ENCODE measurements at places on chromosomes 4 and X.

- DNase-seq = no peak
Measured at GRCh38 chrX:23838953-23839352, 56.0 kb downstream of the SAT1 start.

GRCh38 chr4:181504924-181505323 lies 738.3 kb upstream of the TENM3 start:
- no peak for DNase-seq

DNA sequence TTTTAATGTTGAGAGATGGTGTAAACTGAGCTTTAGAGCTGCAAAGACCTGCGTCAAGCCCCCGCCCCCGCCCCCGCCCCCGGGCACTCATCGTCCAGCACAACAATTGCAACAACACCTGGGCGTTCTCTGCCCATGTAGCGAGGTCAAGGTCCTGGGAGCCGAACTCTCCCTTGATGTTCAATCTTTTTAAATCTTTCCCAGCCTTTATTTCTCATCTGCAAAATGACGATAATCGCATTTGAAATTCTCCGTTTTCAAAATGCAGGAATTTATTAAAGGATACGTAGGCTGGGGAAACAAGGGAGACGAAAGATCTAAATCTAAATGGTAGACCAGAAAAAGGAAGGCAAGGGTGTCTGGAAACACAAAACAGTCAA lies 648 bp upstream of the MSMO1 start:
- peak; percentile 20 for DNase-seq

- no peak for DNase-seq
Measured at GRCh38 chrX:123361371-123361770, 177.3 kb downstream of the GRIA3 start.

- no peak for DNase-seq
Measured at GRCh38 chr4:39464886-39465501, 6.1 kb downstream of the LIAS start.

- DNase-seq = no peak
Measured at GRCh38 chrX:154988719-154989118, 33.8 kb downstream of the F8 start.

GRCh38 chr4:121143131-121143530 lies 21.0 kb downstream of the TNIP3 start:
- no peak for DNase-seq

DNA sequence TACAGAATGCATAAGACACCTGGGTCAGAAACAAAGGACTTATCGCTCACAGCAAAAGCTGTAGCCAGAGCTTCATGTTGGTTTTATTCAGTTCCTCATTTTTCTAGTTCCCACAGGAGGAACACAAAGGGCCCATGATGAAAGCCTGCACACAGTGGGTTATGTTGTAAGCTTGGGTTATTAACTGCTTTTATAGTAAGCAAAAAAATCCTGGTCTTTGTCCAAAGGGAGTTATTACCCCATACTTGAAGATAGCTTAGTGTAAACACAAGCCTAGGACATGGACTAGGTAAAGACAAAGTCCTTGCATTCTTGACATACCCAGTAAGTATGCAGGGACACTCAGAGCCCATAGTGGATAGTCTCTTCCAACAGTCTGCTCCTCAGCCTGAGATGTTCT lies 11.7 kb downstream of the BBS12 start:
- DNase-seq = no peak

GRCh38 chr4:185096032-185096653 lies 46.9 kb upstream of the SLC25A4 start:
- peak; percentile 35 for DNase-seq

DNA sequence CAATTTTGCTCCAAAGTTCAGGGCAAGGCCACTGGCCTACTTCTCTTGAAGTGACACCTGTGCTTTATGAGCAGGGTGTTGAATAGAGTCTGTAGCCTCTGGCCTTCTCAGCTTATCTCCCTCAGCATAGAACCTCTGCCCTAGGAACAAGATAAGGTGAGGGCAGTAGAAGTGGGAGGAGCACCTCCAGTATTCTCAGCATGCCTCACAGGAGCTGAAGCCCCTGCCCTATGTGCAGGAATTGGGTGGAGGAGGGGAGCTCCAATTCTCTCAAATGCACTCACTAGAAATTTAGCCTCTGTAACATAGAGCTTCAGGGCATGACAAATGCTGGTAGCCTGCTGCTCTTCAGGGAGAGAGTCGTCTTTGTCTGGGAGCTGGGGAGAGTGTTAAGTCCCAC lies 479.3 kb downstream of the IL1RAPL1 start:
- DNase-seq = no peak

- no peak for DNase-seq
Measured at GRCh38 chr4:8276358-8277240, 7.0 kb downstream of the HTRA3 start.

GRCh38 chr4:36213977-36214376 lies 30.3 kb downstream of the ARAP2 start:
- no peak for DNase-seq

DNA sequence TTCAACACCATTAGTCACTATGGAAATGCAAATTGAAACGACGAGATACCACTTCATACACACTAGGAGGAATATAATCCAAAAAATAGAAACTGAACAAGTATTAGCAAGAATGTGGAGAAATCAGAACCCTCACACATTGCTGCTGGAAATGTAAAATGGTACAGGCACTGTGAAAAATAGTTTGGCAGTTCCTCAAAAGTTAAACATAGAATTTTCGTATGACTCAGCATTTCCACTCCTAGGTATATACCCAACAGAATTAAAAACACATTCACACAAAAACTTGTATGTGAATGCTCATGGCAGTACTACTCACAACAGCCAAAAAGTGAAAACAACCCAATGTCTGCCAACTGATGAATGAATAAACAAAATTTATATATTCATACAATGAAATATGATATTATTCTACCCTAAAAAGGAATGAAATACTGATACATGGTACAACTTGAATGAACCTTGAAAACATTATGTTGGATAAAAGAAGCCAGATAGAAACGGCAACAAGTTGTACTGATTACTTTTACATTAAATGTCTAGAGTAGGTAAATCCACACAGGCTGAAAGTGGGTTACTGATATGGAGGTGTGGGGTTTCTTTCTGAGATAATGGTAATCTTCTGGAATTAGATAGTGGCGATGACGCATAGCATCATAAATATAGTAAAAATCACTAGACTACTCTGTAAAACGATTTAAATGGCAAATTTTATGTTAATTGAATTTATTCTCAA lies 22.3 kb downstream of the TEC start:
- DNase-seq = no peak

DNA sequence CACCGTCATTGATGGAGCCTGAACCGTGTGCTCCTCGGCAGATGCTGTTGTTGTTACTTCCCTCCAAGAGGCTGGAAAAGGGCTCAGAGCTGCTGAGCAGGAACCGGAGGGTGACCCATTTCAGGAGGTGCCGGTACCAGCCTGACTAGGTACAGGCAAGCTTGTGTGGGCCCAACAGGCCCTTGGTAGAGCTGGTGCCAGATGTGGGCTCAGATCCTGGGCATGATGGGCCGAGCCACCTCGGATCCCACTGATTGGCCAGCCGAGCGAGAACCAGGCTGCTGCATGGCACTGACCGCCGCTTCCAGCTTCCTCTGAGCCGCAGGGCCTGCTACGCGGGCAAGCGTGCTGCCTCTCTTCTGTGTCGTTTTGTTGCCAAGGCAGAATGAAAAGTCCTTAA lies 33.7 kb downstream of the NOP14 start:
- DNase-seq = no peak

DNA sequence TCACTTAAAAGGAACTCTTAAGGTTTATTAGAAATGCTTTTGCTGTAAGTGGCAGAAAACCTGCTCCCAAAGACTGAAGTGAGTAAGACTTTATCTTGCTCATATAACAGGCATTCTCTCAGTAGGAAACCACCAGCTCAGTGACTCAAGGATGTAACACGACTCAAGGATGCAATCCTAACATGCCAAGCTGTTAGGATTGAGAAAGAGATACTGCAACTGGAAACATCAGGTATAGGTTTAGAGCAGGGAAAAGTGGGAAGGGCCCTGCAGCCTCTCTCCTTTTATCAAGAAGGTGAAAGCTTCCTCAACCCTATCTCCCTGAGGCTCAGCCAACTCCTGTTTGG lies 11.9 kb upstream of the SLC9A7 start:
- DNase-seq = no peak

GRCh38 chr4:41927796-41928499 lies 7.3 kb upstream of the TMEM33 start:
- DNase-seq = no peak

DNA sequence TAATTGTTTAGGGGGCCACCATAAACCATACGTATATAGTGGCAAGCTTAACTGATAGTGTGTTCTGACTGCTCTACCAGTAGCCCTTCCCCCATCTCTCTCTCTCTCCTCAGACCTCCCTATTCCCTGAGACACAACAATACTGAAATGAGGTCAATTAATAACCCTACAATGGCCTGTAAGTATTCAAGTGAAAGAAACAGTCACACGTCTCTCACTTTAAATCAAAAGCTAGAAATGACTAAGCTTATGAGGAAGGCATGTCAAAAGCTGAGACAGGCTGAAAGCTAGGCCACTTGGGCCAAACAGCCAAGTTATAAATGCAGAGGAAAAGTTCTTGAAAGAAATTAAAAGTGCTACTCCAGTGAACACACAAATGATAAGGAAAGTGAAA lies 78.0 kb downstream of the PRDM5 start:
- DNase-seq = peak; percentile 20

DNA sequence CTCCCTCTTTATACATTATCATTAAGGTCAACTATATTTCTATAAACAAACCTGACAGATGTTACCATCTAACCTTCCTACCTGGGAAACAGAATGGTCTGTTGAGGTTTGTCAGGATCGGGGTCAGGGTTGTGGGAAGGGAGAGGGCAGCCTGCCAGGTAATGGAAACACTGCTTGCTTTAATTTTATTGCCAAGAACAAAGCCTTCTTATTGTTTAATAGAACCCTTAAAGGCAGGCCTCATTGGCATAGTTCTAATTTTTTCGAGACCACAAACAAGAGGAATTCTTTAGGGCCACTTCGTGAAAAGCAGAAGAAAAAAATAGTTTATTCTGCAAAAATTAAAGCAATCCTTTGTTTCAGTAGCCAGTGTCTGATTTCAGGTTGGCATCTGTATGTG lies 113.2 kb downstream of the MID1 start:
- DNase-seq = no peak

DNA sequence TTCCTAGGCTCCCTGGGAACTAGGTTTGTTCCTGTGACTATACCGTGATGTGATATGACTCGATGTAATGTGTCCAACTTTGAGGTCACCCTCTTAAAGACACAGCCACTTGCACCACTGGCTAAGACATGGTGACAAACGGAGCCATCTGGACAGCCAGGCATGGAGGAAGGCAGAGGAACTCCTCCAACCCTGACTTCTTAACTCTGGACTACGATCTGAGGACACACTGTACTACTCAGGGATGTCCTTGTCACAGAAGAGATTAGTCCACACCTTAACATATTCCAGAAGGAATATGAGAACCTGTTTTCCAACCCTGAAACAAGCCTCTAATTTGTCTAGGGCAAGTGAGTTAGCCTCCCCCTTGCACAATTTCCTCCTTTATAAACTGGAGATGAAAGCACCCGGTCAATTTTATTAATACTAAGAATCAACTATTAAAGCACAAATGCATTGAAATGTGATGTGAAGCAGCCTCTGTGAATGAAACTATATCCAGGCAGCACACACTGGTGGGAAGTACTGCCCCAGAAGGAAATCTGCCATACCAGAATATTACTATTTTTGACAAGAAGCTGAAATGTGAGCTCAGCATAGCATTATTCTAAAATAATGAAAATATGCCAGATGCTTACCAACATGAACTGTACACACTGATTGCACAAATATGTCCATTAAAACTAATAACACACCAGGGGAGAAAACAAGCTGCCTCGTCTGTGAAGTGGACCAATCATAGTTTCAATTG lies 47.3 kb downstream of the TSPAN5 start:
- no peak for DNase-seq

DNA sequence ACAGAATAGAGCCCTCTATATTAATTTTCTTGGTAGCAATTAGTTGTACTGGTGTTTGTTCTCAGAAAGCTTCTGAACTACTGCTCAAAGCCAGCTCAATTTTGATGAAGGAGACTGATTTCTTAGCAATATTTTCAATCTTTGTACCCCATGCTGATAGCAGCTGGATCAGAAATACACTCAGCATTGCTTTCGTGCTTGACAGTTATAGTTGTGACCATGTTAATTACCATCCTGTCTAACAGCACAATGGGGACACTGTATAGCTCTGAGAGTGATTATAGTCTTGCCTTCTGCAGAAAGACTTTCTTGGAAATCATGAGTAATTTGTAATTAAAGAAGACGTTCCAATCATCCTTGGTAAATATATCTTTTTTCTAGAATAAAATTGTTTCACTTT lies 79.7 kb upstream of the GNPDA2 start:
- no peak for DNase-seq

Data from stimulated activated CD4-positive, alpha-beta T cell treated with anti-CD3 and anti-CD28 coated beads, Interleukin-15, amount 100 ng/mL, for 24 hours (primary cell).